Stimulated activated CD8-positive, alpha-beta memory T cell treated with anti-CD3 and anti-CD28 coated beads, Interleukin-7, amount 100 ng/mL, for 24 hours (primary cell): ENCODE measurements at places on chromosomes 4 and X.

DNA sequence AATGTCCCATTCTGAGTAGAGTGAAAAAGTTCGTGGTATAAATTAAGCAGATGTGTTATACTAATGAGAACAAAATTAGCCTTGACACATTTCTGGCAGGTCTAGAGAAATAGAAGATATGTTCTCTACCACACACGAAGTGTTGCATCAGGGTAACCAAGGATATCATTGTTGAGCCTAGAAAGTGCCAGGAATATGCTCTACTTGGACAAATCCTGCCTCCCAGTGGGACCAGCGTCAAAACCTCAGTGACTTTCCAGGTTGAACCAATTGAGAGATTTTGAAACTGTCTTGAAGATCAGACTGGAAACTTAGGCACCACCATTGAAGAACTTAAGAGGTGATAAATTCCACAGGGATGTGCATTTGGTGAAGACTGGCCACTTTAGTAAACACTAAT, 115.9 kb downstream of the HPGD start:
- DNase-seq: no peak

GRCh38 chrX:74467656-74468055, 46.4 kb downstream of the SLC16A2 start:
- no peak for DNase-seq

DNA sequence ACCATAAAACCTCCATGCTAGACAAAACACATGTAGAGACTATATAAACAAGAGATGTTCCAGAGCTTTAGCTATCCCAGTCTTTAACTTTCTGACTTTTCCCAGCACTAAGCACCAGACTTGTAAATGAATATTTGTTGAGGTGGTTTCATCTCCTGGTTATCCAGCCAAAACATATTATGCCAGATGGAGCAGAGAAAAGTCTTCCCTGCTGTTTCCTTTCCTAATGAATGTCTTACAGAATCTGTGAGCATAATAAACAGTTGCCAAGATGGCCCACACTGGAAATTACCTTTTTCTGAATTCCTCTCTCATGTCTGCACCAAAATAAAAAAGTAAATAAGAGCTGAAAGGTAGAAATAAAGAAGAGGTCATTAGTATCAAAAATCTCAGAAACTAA, 159.2 kb downstream of the TECRL start:
- no peak for DNase-seq

GRCh38 chrX:19740744-19741143, 146.7 kb downstream of the SH3KBP1 start:
- no peak for DNase-seq

- DNase-seq: no peak
Measured at GRCh38 chr4:40412866-40413795, 78.0 kb downstream of the CHRNA9 start.
